Spleen (tissue), 13 donors: ENCODE measurements at places on chromosomes 12 and 14. TPM values are rescaled to one million over a fixed set of nuclear protein-coding genes. Genes with fewer than 3 reads are reported as not detected.

GRCh38 chr14:30210630-30211029, 283.0 kb upstream of the PRKD1 start:
- H3K4me1 ChIP-seq, result no peaks in the 10 kb centered on the region
- H3K36me3 ChIP-seq, result no peaks in the 10 kb centered on the region
- no peaks in the 10 kb centered on the region for H3K27me3 ChIP-seq
- no peak overlapping the region for H3K27ac ChIP-seq
- H3K4me3 ChIP-seq, result no peak overlapping the region
- DNase-seq, result no peak

- H3K27me3 ChIP-seq, result no peaks in the 10 kb centered on the region
- H3K27ac ChIP-seq, result peak overlapping the region; percentile 73
Measured at GRCh38 chr12:31687101-31687527, 27.6 kb downstream of the ETFBKMT start.

DNA sequence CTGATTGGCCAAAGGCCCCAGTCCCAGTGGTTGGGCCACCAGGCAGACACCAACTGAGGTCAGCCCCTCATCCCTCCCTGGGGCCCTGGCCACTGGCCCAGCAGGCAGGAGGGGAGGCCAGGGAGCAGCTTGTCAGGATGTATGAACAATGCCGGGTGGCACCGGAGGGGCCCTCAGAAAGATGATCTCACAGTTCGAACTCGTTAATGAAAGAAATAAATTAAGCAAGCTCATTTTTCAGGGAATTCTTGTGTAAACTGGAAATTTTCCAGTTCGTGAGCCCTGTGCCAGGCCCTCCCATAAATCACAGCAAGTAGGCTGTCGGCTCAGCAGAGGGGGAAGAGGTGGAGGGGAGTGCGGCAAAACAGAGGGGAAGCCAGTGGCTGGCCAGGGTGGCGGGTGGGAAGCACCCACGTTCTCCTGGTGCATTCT, 177.0 kb upstream of the VASH1 start:
- H3K4me3 ChIP-seq, result no peak overlapping the region
- H3K27ac ChIP-seq, result no peak overlapping the region
- H3K27me3 ChIP-seq, result no peaks in the 10 kb centered on the region
- DNase-seq, result no peak
- peaks cover 33% of the 10 kb centered on the region for H3K4me1 ChIP-seq

GRCh38 chr12:30100741-30101140, 317.0 kb upstream of the TMTC1 start:
- H3K27ac ChIP-seq, result no peak overlapping the region
- no peaks in the 10 kb centered on the region for H3K36me3 ChIP-seq
- H3K27me3 ChIP-seq, result no peaks in the 10 kb centered on the region

GRCh38 chr12:20865873-20866272, 55.4 kb downstream of the SLCO1B3 start:
- no peak overlapping the region for H3K27ac ChIP-seq
- no peaks in the 10 kb centered on the region for H3K36me3 ChIP-seq
- H3K4me3 ChIP-seq, result no peak overlapping the region
- H3K27me3 ChIP-seq, result no peaks in the 10 kb centered on the region
- H3K4me1 ChIP-seq, result no peaks in the 10 kb centered on the region
- DNase-seq, result no peak

DNA sequence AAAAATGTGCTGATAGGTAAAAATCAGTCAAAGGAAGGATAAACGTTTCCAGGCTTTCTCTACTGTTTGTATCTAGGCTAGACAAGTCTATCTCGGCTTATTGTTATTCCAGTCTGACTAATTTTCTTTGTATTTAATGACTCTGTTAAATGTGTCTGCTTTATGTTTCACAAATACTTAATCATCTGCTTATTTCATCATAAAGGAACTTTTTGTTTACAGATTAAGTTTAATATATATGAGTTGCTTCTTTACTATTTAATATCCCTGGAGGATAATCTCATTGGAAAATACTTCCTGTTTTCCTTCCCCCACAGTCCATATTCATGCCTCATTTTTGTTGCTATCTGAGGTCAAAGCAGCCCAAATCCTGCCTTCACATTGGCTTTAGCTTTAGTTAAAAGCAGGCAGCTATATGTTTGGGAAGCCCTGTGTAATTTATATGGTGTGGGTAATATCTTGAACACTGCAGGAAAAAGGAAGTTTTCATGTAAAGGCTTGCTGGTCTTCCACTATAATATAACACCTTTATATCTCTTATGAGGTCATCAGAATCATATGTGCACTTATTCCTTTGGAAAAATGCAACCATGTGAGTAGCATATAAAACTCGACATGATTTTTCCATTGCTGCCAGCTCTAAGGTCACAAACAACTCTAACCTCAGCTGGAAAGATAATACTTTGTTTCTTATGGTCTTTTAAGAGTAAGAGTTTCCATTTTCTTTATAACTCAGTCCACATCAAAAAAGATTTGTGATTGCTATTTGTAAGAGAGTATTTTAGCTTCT, 76.8 kb downstream of the ALX1 start:
- no peak overlapping the region for H3K27ac ChIP-seq
- no peaks in the 10 kb centered on the region for H3K27me3 ChIP-seq
- no peak for DNase-seq
- no peaks in the 10 kb centered on the region for H3K36me3 ChIP-seq
- no peaks in the 10 kb centered on the region for H3K4me1 ChIP-seq

GRCh38 chr12:118425364-118425763, 49.0 kb downstream of the SUDS3 start:
- peaks cover 5% of the 10 kb centered on the region for H3K4me1 ChIP-seq
- no peak overlapping the region for H3K27ac ChIP-seq
- H3K36me3 ChIP-seq, result no peaks in the 10 kb centered on the region
- no peak overlapping the region for H3K4me3 ChIP-seq
- no peaks in the 10 kb centered on the region for H3K27me3 ChIP-seq
- DNase-seq, result no peak

DNA sequence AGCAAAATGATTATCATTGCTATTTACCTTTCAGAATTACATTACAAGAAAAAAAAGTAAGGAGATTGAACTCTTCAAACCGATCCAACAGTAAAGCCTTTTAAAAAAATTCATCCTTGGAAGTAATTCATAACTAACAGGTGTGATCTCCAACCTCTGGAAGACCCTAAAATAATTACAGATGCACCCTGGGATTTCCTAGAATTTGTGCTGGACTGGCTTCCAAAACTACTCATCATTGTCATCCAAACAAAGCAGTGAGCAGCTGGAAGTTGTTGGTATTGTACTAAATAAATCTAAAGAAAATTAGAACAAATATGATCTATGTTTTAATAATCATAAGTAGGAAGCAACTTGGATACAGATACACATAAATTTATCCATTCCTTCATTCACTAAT, 1.9 kb upstream of the YBX3 start:
- H3K27me3 ChIP-seq, result no peaks in the 10 kb centered on the region
- no peak overlapping the region for H3K27ac ChIP-seq
- no peaks in the 10 kb centered on the region for H3K36me3 ChIP-seq
- H3K4me3 ChIP-seq, result no peak overlapping the region
- H3K4me1 ChIP-seq, result peaks cover 39% of the 10 kb centered on the region
- DNase-seq, result no peak

GRCh38 chr14:61535032-61535431, 160.3 kb upstream of the HIF1A start:
- H3K27me3 ChIP-seq, result no peaks in the 10 kb centered on the region
- H3K4me1 ChIP-seq, result peaks cover 22% of the 10 kb centered on the region
- H3K27ac ChIP-seq, result no peak overlapping the region
- no peaks in the 10 kb centered on the region for H3K36me3 ChIP-seq
- DNase-seq, result no peak
- H3K4me3 ChIP-seq, result no peak overlapping the region

GRCh38 chr12:20194171-20194570, 174.2 kb upstream of the PDE3A start:
- H3K36me3 ChIP-seq, result no peaks in the 10 kb centered on the region
- no peaks in the 10 kb centered on the region for H3K27me3 ChIP-seq
- no peak overlapping the region for H3K27ac ChIP-seq
- DNase-seq, result no peak
- no peak overlapping the region for H3K4me3 ChIP-seq

GRCh38 chr14:61696753-61697318, 1.5 kb downstream of the HIF1A start:
- no peaks in the 10 kb centered on the region for H3K27me3 ChIP-seq
- H3K36me3 ChIP-seq, result no peaks in the 10 kb centered on the region
- H3K27ac ChIP-seq, result peak overlapping the region; percentile 99

DNA sequence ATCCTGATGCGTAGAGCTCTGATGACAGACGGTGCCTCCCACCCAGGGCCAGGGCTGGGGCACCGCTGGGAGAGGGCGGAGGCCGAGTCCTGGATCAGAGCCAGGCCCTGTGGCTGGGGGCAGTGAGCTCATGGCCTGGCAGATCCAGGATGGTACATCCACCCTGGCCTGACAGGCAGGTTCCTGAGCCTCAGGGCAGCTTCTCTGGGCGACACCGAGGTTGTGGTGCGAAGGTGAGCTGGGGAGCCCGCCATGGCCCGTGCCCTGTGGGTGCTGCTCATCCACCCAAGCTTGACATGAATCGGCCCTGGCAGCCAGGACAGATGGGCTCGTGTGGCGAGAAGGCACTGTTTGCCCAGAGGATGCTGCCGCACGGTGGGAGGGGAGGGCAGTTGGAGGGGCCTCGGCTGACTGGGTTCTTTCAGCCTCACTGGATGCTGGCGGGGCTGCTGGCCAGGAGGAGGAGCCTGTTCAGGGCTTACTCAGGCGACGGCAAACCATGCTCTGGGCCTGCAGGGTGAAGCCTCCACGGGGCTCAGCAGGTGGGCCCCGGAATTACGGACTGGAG, 16.6 kb downstream of the LRTM2 start:
- H3K4me1 ChIP-seq, result peaks cover 1% of the 10 kb centered on the region
- no peak overlapping the region for H3K27ac ChIP-seq
- peak; percentile 66 for DNase-seq
- H3K27me3 ChIP-seq, result no peaks in the 10 kb centered on the region
- no peak overlapping the region for H3K4me3 ChIP-seq
- no peaks in the 10 kb centered on the region for H3K36me3 ChIP-seq

GRCh38 chr12:71800177-71800576, 39.4 kb upstream of the TBC1D15 start:
- H3K36me3 ChIP-seq, result no peaks in the 10 kb centered on the region
- no peak overlapping the region for H3K4me3 ChIP-seq
- no peaks in the 10 kb centered on the region for H3K27me3 ChIP-seq
- no peaks in the 10 kb centered on the region for H3K4me1 ChIP-seq

DNA sequence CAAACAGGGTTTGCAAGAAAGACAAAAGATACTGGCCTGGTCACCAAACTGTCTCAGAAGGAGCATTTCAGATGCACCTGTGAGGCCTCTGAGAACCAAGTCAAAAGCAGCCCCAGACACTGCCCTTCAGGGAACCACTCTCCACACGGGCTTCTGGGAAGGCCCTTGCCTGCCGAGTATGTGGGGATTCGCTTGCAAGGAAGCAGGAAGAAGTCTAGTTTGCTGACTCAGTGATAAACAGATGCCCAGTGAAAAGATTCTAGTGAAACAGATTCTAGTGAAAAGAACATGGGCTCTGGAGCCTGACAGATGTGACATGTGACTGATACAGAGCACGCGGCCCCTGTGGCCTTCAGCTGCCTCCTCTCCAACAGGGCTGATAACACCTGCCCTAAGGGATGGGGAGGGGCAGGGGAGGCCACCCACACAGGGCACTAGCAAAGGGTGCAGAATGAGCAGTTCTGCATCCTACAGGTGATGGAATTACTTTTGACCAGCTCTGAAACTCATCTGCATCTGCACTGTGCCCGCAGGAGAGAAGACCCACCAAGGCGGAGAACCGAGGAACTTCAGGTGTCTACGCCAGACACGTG, 19.1 kb downstream of the AMN start:
- no peak overlapping the region for H3K27ac ChIP-seq
- H3K4me3 ChIP-seq, result no peak overlapping the region

DNA sequence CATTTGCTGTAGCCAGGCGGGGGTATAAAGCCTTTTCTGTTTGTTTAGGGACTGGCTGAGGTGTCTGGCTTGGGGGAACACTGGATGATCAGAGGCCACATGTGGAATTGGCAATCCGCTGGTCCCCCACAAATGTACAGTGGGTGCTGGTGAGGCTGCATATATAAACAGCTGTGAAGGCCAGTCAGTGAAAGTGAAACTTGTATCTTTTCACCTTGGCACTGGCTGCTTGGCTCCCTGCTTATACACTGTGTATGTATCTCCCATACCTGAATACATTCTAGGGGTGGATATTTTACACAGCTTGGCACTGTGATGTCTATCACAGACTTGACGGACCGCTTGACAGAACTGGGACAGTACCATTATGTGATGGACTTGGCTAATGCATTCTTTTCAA, 246.8 kb upstream of the AVPR1A start:
- H3K36me3 ChIP-seq, result no peaks in the 10 kb centered on the region
- DNase-seq, result no peak
- H3K4me3 ChIP-seq, result no peak overlapping the region
- H3K27me3 ChIP-seq, result no peaks in the 10 kb centered on the region
- no peak overlapping the region for H3K27ac ChIP-seq

GRCh38 chr14:45649051-45649450, 396.0 kb upstream of the MIS18BP1 start:
- no peaks in the 10 kb centered on the region for H3K27me3 ChIP-seq
- no peaks in the 10 kb centered on the region for H3K36me3 ChIP-seq
- H3K27ac ChIP-seq, result no peak overlapping the region
- no peak overlapping the region for H3K4me3 ChIP-seq
- H3K4me1 ChIP-seq, result no peaks in the 10 kb centered on the region

GRCh38 chr12:121423682-121424623, 24.0 kb downstream of the RNF34 start:
- H3K4me3 ChIP-seq, result no peak overlapping the region
- H3K36me3 ChIP-seq, result peaks cover 64% of the 10 kb centered on the region
- H3K27ac ChIP-seq, result no peak overlapping the region
- no peaks in the 10 kb centered on the region for H3K27me3 ChIP-seq
- no peak for DNase-seq
- H3K4me1 ChIP-seq, result peaks cover 42% of the 10 kb centered on the region

The WDHD1 gene
- 1.4 TPM for polyA plus RNA-seq

The SLC16A7 gene
- polyA plus RNA-seq, result 3.2 TPM

The ENDOU gene
- 0.05 TPM for polyA plus RNA-seq

The IFNG-AS1 gene
- 1.5 TPM for polyA plus RNA-seq

The PLA2G1B gene
- 0.29 TPM for polyA plus RNA-seq

The RFLNA gene
- 0.04 TPM for polyA plus RNA-seq

The SDSL gene
- 12.1 TPM for polyA plus RNA-seq

The HOXC5 gene
- polyA plus RNA-seq, result 0.06 TPM

The GLT1D1 gene
- 0.41 TPM for polyA plus RNA-seq

The DCD gene
- not detected for polyA plus RNA-seq

The RERG gene
- 26.9 TPM for polyA plus RNA-seq

The LTBP2 gene
- polyA plus RNA-seq, result 3.4 TPM

The REP15 gene
- 1.1 TPM for polyA plus RNA-seq

The TMED10 gene
- polyA plus RNA-seq, result 33.3 TPM
